ENCODE measurements at places on chromosomes 4 and X.
A peak's percentile ranks its signal among the peaks of the same experiment; 100 is the strongest.

DNA sequence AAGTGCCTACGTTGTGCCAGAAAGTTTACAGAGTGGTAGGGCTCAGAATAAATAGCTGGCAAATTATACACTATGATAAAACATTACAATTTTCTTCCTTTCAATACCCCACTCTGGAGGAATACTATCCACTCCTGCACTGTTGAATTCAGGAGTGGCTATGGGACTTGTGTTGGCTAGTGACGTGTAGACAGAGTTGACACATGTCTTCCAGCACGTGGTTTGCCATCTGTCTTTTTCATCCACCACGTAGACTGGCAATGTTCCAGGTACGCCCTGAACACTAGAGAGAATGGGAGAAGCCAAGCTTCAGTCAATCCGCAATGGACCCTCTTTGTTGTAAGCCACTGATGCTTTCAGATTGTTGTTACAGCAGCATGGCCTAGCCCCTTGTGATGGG lies 168.8 kb upstream of the RBPJ start:
- DNase-seq, result no peak

- peak; percentile 28 for DNase-seq
Observed at GRCh38 chr4:14254926-14255325, 627.4 kb upstream of the BOD1L1 start.

DNA sequence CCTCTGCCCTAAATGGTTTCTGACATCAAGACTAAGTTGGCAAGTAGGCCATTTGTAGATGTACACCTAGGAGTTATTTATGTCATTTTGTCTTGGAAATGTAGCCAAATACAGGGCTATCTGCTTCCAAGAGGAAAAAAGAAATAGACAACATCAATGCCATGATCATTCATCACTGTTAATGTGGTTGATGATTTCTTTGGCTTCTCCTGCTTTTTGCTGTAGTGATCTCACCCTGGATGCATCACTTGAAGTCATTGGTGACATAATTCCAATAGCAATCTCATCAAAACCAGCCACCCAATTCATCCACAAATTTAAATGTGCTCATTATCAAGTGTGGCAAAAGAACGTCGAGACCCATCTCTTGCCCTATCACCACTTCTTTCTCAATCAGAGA lies 222.6 kb upstream of the PPARGC1A start:
- DNase-seq, result no peak

GRCh38 chr4:136156947-136157346 lies 1375.3 kb downstream of the PCDH18 start:
- no peak for DNase-seq

DNA sequence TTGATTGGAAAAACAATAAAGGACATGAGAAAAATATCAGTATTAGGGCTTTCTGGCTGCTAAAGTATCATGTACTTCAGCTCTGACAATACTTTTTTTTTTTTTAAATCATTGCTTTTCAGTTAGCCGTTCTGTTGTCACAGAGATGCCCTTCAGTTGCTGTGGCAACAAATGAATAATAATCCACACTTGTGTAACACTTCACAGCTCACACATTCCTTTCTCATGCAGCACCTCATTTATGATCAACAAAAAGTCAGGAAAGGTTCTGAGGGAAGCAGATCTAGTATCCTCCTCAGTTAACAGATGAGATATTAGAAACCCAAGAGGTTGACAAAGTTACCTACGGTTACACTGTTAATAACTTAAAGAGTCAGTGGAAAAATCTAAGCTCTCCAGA lies 444.2 kb upstream of the SLIT2 start:
- DNase-seq, result no peak

DNA sequence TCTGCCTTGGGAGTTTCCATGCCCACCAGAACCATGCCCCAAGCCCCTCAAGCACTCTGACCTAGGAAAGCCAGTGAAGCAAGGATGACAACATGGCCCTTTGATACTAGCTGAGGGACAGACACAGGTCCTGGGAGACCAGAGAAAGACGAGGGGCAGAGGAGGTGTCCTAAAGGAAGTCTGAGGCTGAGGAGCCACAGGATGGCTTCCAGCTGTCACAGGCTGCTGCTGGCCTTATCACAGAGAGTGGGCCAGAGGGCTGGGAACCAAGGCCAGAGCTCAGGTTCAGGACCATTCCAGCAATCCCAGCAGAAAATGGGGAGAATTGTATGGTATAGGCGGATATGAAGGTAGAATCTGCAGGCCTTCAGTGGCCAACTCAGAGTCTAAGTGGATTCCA lies 31.7 kb upstream of the MSANTD1 start:
- no peak for DNase-seq

DNA sequence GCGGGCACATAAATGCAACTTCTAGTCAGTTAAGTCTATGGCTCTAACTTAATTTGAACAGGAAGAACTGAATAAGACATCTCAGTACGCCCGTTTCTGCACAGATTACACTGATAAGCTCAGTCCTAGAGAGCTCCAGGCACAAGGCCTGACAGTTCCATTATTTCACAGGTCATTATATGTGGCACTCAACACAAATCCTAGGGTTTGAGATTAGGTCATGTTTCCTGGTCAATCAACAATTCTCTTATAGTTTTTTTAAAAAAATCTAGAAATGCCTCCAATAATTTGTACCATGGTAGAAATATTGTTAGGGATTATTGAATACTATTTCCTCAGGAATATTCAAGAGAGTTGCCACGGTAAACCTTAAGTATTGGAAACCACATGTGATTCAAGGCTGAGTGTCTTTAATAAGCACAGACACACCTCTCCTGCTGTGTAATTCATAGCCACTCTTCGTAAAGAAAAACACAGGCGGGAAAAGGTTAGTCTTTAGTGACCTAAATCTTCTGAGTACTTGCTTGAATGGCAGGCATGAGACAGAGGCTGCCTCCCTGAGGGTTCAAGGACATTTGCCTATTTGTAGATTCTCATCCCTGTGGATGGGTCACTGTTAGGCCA lies 342.9 kb upstream of the ADGRL3 start:
- DNase-seq, result no peak
